ENCODE measurements at places on chromosomes 4 and X.

DNA sequence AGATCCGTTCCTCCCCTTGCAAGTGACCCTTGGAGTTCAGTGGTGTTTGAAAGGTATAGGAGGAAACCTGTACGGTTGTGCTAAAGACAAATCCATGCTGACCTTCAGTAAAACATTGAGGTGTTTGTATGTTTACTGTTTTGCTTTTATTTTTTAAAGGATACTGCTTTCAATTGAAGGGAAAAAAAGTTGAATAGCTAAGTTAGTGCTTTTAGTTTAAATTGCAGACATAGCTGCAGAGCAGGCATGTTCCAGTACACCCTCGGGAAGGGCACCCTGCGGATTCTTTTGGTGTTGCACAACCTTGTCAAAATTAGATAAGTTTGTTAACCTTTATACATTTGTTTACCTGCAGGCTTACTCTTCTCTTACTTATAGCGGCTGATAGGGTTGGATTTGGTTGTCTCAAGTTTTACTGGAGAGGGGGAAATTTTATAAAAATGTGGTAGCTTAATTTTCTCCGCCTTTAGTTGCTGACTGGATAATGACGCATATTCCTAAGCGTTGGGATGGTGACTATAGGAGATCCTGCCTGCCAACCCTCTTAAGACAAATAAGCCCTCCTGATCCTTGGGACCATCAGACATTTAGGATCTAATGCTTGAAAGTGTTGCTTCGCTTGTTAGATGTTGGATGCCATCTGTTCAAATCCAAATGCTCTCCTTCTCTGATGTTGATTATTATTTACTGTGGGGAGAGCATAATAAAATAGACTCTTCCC is 2.0 kb downstream of the RAPGEF2 start:
- no peak for DNase-seq

GRCh38 chr4:20552004-20552403 is 148.3 kb upstream of the PACRGL start:
- DNase-seq, result no peak

DNA sequence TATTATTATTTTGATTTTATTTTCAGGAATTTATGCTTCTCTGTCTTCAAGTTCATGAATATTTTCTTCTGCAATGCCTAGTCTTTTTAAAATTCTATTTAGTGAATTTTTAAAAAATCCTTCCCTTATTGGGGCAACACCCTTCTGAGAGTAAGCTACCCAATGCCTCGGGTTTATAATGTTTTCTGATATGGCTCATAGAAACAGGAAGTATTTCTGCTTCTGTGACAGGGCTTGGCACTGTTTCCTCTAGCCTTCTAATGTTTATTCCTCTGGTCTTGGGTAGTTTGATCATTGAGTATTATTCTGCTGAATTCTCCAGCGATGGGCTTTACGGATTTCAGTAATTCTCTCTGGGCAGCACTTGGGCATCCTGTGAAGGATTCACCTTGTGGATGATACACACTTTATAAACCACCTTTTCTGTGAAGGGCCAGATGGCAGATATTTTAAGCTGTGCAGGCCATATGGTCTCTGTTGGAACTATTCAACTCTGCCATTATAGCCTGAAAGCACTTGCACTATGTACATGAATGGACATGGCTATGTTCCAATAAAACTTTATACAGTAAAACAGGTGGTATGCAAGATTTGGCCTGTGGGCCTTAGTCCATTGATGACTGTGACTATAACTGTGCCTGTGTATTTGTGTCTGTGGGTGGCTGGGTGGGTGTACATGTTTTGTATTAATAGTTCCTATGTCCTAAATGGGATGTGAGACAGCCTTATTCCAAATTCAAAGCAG is 95.9 kb upstream of the FAT1 start:
- DNase-seq, result no peak

- no peak for DNase-seq
These were observed 1411.1 kb upstream of the PCDH7 start for GRCh38 chr4:29309050-29309449.

DNA sequence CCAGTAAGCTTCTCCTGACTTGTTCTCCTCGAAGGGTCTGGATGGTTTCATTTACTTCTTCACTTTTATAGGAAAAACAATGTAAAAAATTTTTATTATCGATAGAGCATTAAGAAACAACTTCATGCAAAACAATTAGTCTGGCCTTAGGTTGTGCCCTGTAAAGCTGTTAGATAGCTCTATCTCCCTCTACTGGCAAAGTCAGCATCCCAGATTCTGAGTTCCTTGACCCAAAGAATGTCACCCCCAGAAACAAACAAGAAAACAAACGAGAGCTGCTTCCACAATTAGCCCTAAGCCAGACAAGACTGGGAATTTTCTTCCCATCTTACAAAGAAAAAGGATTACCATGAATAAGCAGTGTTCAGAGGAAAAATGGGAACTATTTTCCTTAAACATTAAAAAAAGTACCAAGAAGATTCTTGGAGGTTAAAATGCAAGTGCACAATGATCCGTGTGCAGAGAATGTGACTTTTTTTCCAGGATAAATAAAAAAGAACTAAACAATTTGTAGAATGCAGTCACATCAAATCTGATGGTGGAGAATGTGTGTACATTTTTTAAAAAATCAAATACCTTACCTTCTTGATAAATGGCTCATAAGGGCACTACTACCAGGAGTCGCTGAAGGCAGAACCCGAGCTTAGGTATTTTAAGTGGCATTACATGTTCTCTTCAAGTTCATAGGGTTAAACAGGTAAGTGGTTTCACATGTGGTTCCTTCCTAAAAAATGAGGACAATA is 293.2 kb downstream of the FBXO8 start:
- DNase-seq, result no peak

DNA sequence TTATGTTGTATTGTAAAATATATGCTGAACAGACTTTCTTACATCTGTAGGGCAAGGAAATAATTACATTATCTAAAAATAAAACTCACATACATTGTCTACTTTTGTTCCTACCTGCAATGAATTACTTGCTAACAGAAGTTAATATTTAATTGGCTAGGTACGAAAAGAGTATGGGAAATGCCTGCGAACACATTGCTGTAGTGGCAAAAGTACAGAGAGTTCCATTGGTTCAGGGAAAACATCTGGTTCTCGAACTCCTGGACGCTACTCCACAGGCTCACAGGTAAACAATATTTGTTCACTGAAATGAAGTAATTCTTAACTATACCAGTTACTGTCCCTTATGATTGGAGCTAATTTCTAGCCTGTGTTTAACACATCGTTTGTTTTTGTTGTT is 837.4 kb downstream of the ADGRL3 start:
- no peak for DNase-seq

GRCh38 chr4:25770847-25771246 is 91.9 kb downstream of the SEL1L3 start:
- DNase-seq, result no peak

- no peak for DNase-seq
These were observed 338.9 kb upstream of the FAM241A start for GRCh38 chr4:111806331-111806730.

GRCh38 chr4:61771056-61771455 is 570.9 kb downstream of the ADGRL3 start:
- no peak for DNase-seq

GRCh38 chr4:128387600-128388351 is 100.2 kb upstream of the PGRMC2 start:
- no peak for DNase-seq

GRCh38 chrX:49999087-49999486 is 76.7 kb downstream of the CLCN5 start:
- DNase-seq, result no peak

DNA sequence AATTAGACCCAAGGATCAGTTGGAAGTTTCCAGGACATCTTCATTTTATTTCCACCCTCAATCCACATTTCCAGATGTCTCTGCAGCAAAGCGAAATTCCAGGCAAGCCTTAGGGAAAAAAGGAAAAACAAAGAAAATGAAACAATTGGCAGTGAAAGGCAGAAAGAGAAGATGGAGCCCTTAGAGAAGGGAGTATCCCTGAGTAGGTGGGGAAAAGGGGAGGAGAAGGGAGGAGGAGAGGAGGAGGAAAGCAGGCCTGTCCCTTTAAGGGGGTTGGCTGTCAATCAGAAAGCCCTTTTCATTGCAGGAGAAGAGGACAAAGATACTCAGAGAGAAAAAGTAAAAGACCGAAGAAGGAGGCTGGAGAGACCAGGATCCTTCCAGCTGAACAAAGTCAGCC is at the start of gene PLP1:
TSS of gene PLP1 (plus strand) at position 295 of the 400 bp plus-strand sequence. CDS start 156 bp downstream, outside the sequence.
- DNase-seq, result no peak

DNA sequence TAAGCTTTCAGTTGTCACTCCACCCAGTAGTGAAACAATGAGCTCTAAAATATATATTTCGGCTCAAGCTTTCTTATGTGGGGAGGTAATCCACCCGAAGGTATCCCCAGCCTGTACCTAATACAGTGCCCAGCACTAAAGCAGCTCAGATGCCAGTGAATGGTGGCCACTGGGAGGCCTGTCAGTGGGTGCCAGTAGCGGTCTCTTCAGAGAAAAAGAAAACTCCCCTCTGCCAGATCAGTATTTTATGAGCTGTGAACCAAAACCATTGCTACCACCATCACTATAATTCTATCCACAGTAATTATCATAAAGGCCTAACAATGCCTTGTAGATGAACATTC is 835 bp upstream of the NFKB1 start:
- DNase-seq, result no peak

GRCh38 chr4:184959309-184959708 is 59.0 kb upstream of the HELT start:
- DNase-seq, result no peak

GRCh38 chr4:159191989-159192388 is 89.1 kb downstream of the RAPGEF2 start:
- no peak for DNase-seq

- DNase-seq, result no peak
These were observed 2.8 kb downstream of the CMC4 start for GRCh38 chrX:155068165-155068564.

- no peak for DNase-seq
These were observed 586 bp downstream of the BCAP31 start for GRCh38 chrX:153723351-153724251.

Data from NCI-H2171 (cell line).